Right hindlimb (tissue), 1 donor: ENCODE measurements at places on chromosomes 13 and 19.

GRCh38 chr19:32363175-32363574, 17.8 kb downstream of the ZNF507 start:
- no peak for DNase-seq

DNA sequence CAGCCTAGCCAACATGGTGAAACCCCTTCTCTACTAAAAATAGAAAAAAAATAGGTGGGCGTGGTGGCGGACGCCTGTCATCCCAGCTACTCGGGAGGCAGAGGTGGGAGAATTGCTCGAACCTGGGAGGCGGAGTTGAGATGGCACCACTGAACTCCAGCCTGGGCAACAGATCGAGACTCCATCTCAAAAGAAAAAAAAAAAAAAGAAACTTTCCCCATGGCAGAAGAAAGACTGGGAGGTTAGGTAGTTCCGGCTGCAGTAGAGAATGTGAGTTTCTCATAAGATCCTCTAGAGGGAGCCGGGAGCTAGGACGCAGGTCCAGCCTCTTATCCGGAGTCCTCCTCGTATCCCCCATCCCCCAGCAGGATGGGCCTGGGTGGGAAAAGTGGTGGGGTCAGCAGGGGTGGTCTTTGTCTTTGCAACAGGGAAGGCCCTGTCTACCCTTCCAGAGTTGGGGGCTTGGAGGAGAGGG, 13.2 kb upstream of the CREB3L3 start:
- DNase-seq = no peak

DNA sequence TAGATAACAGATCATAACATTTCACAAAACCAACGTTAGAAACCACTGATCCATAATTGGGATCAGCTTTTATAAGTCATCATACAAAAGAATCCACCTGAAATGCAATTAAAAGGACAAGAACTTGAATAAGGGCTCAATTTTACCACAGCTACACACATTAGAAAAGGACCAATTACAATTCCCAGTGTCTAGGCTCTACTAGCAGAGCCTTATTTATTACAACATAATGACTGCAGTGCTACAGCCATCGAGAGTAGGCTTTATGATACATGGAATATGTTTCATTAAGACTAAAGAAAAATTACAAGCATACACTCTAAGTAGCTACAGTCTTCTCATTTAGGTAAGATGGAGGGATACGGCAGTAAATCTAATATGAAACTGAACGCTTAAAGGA, 2.9 kb downstream of the RBM26 start:
- DNase-seq = no peak

DNA sequence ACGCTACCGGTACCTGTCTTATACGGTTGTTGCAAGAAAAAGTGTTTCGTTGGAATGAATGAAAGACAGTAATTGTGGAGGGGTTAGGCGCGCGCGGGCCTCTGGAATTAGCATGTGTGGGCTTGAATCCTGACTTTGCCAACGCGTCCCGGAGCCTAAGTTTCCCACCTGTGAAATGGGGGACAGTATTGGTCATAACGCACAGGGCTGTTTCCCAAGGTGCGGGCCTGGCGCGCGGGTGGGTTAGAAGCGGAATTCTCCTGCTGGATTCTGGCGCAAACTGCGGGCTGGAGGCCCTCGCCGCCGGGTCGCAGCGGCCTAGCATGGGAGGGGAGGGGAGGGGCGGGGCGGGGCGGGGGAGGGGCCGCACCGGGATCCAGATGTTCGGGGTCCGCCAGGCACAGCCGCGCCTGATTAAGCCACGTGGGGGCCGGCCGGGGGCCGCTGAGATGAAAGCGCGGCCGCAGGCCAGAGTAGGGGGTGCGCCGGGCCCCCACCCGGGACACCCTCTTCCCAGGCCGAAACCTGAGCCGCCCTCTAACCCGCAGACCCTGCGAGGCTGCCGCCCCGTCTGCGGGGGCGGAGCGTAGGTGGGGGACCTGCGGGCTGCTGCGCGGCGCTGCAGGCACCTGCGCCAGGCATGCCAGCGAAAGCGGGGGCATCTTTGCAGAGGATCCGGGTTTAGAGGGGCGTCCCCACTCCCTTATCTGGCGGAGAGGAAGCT, 1.2 kb upstream of the TMEM59L start:
- no peak for DNase-seq
